ENCODE measurements at places on chromosomes 12 and 14.

DNA sequence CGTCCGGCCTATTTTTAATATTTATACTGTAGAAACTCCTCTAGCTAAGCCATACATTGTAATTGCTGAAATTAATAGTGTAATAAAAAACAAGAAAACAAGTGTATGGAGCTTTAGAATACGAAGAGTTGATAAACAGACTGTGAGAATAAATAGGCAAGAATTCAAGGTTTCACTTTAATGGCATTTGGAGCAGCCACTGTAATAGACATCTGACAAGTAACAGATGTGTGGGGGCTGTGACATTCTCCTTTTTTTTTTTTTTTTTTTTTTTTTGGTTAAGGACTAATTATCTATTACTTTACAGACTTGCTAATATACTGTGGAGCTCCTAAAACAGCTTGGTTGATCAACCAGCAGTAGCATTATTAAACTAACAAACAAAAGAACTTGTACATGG lies 42.1 kb upstream of the CFAP54 start:
- DNase-seq: no peak

DNA sequence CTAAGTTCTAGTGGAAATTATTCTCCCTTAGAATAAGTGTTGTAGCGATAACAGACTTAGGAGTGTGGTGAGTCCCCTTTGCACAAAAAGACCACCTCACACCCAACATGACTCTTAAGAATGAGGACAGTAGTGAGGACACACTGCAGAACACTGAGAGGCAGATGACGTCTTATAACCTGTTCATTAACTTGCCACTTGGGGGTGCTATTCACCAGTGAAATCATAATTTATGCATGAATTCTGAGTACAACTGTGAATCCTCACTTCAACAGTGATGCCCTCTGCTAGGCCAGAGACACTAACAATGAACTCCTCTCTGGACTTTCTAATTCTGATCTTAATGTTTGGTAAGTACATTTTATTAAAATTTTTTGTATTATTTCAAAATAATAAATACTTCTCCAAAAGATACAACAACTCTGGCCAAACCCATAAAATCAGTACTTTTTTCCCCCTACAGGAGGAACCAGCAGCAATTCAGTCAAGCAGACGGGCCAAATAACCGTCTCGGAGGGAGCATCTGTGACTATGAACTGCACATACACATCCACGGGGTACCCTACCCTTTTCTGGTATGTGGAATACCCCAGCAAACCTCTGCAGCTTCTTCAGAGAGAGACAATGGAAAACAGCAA lies 274.7 kb downstream of the DAD1 start:
- DNase-seq: no peak

DNA sequence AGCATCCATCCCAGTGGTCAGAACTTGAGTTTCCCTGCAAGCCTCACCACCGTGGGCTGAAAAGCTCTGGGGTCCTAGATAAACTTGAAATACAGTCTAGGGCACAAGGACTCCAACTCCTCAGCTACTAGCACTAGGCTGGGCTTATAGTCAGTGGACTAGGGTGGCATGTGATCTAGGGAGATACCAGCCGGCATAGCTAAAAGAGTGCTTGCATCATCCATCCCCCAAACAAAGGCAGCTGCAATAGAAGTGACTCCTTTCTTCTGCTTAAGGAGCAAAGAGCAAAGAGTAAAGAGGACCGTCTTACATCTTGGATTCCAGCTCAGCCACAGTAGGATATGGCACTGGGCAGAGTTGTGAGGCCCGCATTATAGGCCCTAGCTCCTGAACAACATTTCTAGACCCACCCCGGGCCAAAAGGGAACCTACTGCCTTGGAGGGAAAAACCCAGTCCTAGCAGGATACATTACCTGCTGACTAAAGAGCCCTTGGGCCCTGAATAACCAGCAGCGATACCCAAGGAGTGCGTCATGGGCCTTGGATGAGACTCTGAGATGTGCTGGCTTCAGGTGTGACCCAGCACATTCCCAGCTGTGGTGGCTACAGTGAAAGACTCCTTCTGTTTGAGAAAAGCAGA lies 17.9 kb upstream of the SOS2 start:
- DNase-seq: no peak

DNA sequence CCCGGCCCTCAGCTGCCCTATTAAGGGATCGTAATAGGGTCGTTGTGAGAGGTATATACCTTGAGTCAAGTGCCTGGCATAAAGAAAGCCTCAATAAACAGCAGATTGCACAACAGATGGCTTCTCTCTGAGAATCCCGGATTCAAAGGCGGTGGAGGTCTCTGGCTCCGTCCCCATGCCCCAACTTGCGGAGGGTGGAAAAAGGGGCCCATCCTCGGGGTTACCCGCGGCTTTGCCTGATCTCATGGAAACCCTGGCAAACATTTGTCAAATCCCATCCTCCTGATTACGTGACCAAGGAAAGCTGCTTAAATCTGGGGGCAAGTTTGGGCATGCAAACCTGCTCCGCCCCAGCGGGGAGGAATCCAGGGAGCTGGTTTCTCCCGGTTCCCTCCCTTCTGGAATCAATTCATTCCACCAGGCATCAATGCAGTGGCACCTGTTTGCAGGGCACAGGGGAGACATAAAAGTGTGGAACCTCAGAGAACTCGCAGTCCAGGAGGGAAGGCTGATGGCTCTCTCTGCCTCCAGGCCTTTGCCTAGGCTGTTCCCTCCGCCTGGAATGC lies 12.3 kb downstream of the TRPV4 start:
- DNase-seq: no peak

DNA sequence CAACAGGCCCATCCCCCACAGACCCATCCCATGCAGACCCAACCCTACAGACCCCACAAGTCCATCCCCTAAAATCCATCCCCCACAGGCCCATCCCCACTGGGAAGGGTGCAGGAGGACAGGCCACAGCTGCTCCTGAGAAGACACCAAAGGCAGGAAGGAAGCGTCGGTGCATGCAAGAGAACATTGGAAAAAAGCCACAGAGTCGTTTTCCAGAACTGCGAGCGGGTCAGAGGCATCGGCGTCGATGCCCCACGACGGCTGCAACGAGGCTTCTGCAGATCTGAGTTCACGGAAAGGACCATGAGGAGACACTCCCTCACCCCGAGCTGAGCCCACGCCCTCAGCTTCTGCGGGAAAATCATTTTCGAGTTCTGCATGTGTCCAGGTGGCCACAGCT lies 59.6 kb upstream of the GALNT9 start:
- DNase-seq: no peak

DNA sequence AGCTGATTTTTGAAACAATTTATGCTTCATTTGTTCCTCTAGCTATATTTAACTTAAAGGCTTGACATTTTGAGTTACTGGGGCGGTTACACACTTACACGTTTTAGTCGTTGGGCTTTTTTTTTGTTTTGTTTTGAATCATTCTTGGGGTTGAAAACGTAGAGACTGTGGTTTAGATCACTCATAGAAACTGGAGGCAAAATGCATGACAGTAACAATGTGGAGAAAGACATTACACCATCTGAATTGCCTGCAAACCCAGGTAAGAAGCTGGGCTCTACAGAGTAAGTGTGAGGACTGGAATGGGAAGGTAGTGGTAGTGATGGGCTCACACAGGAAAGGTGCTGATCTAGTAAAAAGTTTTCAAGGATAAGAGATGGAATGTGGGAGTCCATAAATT lies at the start of gene CLEC2D:
Gene CLEC2D, plus strand, starts transcription at position 180 of the 400 bp plus-strand sequence. Its CDS starts 22 bp downstream, at position 202.
- DNase-seq: no peak

- no peak for DNase-seq
These were observed 616.3 kb downstream of the LRFN5 start for GRCh38 chr14:42222924-42223471.

DNA sequence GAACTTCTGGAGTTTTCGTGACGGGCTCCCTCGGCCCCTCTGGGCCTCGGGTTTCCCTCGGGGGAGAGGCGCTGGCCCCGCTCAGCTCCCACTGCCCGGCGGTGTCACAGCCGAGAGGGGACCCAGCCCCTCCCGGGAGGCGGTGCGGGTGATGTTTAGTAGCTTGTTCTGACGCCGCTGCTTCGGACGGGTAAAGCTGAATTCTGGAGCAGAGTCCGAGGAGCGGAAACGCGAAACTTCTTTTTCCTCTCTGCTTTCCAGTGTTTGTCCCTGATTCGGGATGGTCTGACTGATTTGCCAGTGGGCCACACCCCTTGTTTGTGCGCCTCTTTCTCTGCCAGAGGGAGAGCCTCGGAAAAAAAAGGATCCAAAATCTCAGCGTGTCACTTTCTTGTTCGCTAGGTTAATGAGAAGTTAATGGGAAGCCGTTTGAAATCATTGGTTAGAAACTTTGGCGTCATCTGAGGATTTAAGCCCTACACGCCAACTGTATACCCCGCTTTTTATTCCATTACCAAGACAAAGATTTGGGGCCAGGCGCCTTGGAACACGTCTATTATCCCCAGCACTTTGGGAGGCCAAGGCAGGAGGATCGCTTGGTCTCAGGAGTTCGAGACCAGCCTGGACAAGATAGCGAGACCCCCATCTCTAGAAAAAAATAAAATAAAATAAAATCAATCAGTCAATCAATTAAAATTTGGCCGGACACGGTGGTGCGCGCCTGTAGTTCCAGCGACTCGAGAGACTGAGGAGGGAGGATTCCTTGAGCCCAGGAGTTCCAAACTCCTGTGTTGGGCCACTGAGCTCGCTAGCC lies 756 bp downstream of the TULP3 start:
- peak; percentile 56 for DNase-seq

GRCh38 chr12:10128687-10129086 lies 1.3 kb downstream of the CLEC7A start:
- no peak for DNase-seq

- no peak for DNase-seq
These were observed 20.2 kb downstream of the RERG start for GRCh38 chr12:15201056-15201455.

DNA sequence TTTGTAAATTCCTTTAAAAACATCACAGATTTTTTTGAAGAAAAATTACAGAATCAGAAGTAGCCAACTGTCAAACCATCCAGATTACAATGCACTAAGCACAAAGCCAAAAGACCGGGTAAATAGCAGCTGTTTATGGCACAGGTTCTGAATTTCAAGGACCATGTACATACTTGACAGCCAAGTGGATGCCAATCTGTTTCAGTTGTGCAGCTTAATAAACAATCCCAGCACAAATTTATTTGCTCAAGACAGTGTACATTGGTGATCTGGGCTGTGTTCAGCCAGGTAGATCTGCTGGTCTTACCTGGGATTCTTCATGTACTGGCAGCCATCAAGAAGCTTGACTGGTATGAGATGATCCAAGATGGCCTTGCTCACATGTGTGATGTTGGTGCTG lies 229.8 kb upstream of the FLRT2 start:
- DNase-seq: no peak

DNA sequence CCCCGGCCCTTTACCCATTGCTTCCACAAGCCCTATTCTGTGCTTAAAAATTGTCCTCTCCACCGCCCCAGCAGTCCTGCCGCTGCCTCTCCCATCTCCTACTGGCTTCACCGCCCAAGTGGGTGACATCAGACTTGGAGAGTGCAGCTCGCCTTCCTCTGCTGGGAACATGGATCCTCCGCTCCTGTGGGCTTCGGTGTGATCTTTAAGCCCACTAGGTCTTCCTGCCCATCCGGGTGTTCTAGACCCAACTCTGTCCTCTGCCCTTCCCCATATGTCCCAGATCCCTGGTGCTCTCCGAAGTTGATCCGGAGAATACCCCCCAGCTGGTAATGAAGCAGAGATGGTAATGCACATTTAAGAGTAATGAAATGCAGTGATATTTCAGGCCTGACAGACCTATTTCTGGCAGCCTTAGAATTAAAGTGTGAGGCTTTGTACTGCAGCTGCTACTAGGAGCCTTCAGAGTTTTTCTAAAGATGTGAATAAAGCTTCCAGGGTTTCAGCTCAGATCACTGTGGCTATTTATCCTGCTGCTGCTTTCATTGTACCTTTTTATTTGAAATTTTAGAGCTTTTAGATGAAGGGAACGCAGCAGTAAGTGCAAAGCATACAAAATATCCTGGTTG lies 22.9 kb upstream of the CTDSP2 start:
- DNase-seq: no peak
